ENCODE measurements at places on chromosomes 16 and 17. TPM values are rescaled to one million over a fixed set of nuclear protein-coding genes. Genes with fewer than 3 reads are reported as not detected.

The SLC13A2 gene
- not detected for total RNA-seq

The MPO gene
- not detected for total RNA-seq

The GPRC5C gene
- 10.5 TPM for total RNA-seq

The ABCC12 gene
- not detected for total RNA-seq

The TELO2 gene
- total RNA-seq: 12.7 TPM

The TEKT5 gene
- not detected for total RNA-seq

The FZD2 gene
- total RNA-seq: 1.8 TPM

The ULK2 gene
- total RNA-seq: 14.1 TPM

The NPIPB8 gene
- 0.99 TPM for total RNA-seq

The HIGD1B gene
- total RNA-seq: not detected

The ASGR2 gene
- total RNA-seq: not detected

The KRTAP9-2 gene
- total RNA-seq: not detected

GRCh38 chr16:78681743-78682142 is 582.3 kb downstream of the WWOX start:
- no peak for DNase-seq

GRCh38 chr16:85600078-85600477 is 13.0 kb upstream of the GSE1 start:
- no peak for DNase-seq

- no peak for DNase-seq
These were observed 740.3 kb upstream of the SOX9 start for GRCh38 chr17:71380535-71380934.

DNA sequence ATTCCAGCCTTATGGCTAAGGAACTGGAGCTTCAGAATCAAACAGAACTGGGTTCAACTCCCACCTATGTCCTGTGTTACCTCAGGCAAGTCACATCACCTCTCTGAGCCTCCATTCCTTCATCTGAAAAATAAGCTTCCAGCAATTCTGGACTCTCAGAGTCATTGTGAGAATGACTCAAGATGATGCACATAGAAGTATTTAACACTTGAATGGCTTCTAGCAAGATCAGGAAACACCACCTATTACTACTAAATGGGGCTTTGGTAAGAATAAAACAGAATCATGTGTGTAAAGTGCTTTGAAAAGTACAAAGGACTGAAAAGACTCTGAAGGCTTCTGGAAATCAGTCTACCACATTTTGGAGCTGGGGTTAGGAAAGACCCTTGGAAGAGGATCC is 30.8 kb upstream of the CALB2 start:
- DNase-seq: no peak

GRCh38 chr16:85690469-85691064 is 1.8 kb upstream of the GINS2 start:
- DNase-seq: no peak

GRCh38 chr16:87926246-87927194 is 9.8 kb downstream of the CA5A start:
- DNase-seq: no peak

DNA sequence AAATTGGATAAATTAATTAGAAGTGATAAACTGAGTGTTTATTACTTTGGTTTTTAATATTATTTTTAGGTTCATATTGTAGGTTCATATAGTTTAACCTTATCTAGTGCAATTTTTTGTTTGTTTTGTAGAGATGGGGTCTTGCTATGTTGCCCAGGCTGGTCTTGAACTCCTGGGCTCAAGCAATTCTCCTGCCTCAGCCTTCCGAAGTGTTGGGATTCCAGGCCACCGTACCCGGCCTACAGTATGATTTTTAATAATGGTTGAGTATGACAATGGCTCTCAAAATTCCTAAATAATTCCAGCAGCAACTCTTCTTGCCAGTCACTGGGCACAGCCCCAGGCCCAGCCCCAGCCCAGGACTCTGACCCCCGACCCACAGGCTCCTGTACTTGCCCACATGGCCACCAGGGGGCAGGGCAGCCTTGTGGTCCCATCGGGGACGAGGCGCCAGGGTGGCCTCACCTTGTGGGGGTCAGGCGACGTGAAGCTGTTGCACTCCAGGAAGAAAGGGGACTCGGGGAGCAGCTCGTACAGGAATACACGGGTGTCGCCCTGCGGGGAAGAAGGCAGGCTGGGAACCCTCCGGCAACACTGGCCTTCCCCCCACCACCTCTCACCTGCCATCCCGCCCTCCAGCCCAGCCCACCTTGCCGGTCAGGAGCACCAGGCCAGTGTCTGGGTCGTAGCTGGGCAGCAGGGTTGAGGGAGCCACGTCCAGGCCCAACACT is 7.9 kb upstream of the PAM16 start:
- DNase-seq: no peak

GRCh38 chr17:46878055-46878454 is 26.7 kb downstream of the WNT9B start:
- DNase-seq: no peak

DNA sequence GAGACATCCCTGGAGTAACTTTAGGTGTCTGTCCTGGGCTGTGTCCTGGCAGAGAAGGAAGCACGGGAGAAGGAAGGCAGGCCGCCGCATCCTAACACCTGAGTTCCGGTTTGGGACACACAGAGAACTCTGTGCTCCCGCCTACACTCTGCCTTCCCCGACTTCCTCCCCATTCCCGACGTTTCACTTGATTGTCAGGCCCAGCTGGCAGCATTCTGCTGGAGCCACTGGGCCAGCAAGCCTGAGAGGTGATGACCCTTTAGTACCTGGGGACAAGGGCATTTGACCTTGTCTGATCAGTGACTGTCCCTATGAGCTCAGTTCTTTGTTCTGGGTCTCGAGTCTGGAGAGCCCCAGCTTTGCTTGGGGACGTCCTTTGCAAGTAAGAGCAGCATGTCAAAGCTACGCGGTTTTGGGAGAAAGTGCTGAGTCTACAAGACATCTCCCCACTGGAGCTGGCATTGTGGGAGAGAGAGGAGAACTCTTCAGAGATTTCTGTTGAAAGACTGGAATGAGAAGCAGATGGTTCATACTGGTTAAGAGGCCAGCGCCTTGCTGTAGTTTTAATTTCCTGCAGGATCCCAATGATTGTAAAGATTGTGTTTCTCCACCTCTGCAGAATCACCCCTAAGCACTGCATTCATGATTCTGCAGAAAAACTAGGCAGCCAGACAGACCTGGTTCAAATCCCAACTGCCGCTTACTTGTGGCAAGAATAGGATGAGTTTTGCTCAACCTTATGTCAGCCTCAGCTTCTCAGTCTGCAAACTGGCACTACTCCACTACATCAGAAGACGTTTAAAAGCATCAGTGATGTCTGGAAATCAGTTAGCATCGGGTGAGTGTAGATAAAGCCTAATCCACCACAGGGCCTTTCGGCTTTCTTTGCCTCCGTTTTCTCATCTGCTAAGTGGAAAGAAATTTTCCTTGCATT is 20.6 kb downstream of the ABAT start:
- DNase-seq: no peak

DNA sequence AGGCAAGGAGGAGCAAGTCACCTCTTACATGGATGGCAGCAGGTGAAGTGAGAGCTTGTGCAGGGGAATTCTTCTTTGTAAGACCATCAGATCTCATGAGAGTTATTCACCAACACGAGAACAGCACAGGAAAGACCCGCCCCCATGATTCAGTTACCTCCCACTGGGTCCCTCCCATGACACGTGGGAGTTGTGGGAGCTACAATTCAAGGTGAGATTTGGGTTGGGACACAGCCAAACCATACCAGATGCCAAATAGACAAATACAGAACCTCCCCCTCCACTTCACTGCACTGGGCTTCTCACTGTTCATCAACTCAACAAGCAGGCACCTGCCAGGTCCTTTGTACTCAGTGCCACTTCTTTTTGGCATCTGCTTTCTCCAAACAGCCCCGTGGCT is 100.2 kb downstream of the WSCD1 start:
- no peak for DNase-seq

DNA sequence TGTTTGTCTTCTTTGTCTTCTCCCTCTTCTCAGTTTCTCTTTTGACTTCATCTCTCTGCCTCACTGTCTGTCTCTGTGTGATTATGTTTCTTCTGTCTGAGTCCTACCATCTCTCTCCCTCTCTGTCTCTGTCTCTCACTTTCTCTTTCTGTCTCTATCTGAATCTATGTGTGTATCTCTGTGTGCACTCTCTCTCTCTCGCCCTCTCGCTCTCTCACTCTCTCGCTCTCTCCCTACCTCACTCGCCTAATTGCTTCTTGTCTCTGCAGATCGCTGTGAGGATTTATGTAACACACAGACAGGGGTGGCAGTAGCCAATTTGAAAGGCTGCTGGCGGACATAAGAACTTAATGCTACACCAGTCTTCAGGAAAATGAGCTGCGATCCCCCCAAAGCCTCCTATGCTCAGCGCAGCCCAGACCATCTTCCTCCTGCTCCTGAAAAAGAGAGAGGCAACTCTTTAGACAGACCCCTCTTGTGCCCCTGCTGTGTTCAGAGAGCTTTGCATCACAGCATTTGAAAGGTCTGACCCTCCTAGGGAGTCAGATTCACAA is 140.9 kb downstream of the CCT6B start:
- DNase-seq: no peak

GRCh38 chr16:4051591-4051990 is 64.7 kb downstream of the ADCY9 start:
- DNase-seq: peak; percentile 68

- DNase-seq: no peak
These were observed 12.4 kb downstream of the TAC4 start for GRCh38 chr17:49835472-49835871.

- no peak for DNase-seq
These were observed 10.5 kb downstream of the CBFB start for GRCh38 chr16:67039260-67040020.

DNA sequence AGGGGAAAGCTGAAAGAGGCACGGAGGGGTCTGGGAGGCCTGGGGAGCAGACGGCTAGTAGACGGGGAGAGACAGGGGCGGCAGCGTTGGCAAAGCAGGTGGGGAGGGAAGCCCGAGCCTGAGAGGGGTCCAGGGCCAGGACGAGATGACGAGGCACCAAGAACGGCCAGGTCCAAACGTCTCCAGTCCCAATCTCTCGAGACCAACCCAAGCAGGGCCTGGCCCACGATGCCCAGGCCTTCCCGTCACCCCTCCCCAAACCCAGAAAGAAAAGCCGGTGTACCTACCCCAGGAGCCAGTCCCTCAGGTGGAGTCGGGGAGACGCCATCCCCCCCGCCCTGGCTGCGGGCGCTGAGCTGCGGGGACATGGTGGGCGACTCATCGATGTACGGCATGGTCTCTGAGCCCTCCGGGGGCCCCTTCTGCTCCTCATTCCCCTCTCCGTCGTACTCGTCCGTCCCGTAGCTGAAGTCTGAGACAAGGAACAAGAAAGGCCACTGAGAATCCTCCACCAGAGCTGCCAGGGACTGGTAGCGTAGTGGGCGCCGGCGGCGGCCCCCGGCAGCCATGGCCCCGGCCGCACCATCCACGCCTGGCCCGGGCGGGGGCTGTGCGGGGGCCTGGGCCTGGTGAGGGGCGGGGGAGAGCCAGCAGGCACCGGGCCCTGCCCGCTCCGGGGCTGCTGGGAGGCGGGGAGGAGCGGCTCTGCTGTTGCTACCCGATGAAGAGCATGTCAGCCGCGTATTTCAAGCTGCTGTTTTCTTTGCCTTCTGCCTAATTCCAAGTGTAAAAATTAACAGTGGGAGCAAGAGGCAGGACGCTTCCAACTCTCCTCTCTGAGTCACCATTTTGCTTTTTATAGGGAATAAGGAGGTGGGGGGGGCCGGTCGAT is 54.6 kb downstream of the ABR start:
- DNase-seq: no peak

- DNase-seq: no peak
These were observed 8.7 kb upstream of the ATP2A3 start for GRCh38 chr17:3972931-3973330.

- DNase-seq: no peak
These were observed 46.5 kb downstream of the FAM222B start for GRCh38 chr17:28796062-28796461.

DNA sequence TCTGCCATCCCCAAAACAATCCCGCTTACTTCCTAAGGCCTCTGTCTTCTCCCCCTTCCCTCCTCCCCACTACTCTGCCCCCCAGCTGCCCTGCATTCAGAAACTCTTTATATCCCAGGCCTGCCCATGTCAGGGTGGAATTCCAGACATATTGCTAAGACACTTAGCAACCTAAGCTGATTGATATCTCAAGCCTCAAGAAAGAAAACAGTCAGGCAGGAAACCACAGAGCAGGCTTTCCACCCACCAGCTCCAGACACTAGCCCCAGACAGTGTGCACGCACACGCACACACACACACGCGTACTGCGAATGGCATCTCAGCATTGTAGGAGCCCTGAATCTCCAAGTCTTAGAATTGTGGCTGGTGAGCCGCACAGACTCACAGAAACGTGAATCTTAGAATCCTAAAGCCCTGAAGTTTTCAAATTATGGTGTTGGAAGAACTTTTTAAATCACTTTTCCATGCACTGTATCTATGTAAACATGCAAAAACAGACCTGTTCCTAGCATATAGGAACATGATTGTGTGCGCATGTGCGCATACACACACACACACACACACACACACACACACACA is 8.8 kb upstream of the LPCAT2 start:
- DNase-seq: peak; percentile 96

DNA sequence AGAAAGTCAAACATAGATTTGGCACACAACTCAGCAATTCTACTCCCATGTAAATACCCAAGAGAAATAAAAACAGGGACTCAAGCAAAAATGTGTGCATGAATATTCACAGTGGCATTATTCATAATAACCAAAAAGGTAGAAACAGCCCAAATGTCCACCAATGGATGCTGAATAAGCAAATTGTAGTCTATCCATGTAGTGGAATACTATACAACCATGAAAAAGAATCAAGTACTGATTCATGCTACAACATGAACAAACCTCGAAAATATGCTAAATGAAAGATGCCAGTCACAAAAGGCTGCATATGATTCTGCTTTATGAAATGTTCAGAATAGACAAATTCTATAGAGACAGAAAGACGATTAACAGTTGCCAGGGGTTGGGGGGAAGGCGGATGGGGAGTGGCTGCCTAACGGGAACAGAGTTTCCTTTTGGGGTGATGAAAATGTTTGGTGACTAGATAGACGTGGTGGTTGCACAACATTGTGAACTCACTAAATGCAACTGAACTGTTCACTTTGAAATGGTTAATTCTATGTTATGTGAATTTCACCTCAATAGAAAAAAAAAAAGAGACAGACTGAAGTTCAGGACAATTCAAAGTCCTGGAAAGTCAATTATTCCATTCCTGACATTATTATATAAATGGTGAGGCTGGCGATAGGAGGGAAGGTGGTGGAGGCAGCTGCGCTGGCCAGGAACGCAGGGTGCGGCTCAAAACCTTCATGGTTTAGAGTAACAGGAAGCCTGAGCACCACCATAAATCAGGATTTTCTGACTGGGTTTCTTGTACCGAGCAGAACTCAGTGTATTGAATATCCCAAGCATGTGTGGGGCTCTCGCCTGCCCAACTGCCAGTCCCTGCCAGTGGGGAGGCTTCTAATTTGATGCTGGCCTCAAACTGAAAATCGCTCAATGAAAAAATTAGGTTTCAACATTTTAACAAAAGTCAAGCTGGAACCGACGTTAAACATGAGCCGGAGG is 300.9 kb downstream of the C16orf95 start:
- no peak for DNase-seq

GRCh38 chr16:12679660-12680272 is 123.9 kb downstream of the CPPED1 start:
- DNase-seq: no peak

GRCh38 chr16:57271867-57272495 is 12.5 kb downstream of the PLLP start:
- no peak for DNase-seq
